Stimulated activated CD8-positive, alpha-beta memory T cell treated with anti-CD3 and anti-CD28 coated beads, Interleukin-7, amount 100 ng/mL, for 1 hour (primary cell): ENCODE measurements at places on chromosomes 6 and 20.

DNA sequence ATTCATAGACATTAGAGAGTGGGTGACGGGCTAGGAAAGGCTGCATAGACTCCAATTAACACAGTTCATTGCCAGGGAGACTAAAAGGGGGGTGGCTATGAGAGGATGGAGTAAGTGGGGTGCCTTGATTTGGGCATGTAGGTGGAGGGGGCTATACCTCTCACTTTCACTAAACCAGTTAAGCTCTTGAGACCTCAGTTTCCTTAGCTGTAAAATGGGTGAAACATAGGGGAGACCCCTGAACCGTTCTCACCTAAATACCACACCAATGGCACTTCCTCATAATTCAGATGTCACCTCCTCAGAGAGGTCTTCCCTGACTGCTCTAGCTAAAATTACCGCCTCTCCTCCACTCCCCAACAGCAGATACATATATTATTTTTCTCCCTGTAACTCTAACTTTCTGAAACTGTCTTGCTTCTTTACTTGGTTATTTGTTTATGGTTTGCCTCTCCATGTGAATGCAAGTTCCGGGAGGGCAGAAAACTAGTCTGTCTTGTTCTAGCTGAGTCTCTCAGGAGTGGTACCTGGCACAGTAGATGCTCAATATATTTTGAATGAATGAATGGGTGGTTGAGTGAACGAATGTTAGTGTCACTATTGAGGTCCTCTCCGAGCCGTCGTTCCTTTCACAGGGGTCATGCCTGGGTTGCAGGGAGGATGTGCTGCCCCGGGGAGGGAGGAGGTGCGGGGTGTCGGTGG lies 615 bp upstream of the EYA2 start:
- no peak for DNase-seq

GRCh38 chr20:58389968-58390658 lies 1.1 kb downstream of the VAPB start:
- DNase-seq, result no peak

DNA sequence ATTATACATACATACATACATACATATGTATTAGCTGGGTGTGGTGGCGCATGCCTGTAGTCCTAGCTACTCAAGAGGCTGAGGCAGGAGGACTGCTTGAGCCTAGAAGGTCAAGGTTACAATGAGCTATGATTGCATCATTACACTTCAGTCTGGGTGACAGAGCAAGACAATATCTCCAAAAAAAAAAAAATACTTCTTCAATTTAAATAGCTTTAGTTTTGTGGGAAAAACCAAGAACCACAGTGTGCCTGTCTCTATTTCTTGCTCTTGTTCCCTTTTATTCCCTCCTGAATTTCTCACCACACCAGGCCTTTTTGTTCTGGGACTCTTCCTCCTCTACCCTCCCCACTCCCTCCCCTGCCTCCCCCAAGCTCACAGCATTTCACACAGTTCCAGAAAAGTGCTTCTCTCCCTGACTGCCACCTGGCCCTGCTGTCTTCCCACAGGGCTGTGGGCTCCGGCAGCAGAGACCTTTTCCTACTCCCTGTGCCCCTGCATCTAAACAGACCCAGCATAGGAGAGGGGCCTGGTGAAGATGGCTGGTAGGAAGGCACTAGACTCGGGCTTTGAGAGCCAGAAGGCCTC lies 1.3 kb downstream of the C20orf203 start:
- DNase-seq, result no peak

DNA sequence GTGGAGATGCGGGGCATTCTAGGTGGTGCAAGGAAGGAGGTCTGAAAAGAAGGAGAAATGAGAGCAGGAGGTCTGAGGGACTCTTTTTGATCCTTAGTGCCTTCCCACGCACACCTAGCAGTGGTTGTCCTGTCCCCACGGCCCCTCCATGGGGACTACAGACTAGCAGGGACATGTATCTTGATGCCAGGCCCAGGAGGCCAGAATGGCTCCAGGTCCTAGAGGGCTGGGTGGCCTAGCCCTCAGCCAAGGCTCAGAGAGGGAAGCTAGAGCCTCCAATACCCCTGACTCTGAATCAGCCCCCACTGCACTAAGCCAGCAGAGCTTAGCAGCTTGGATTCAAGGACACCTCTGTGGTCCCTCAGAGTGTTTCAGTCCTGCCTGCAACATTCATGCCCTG lies 16.7 kb upstream of the BLCAP start:
- DNase-seq, result no peak

DNA sequence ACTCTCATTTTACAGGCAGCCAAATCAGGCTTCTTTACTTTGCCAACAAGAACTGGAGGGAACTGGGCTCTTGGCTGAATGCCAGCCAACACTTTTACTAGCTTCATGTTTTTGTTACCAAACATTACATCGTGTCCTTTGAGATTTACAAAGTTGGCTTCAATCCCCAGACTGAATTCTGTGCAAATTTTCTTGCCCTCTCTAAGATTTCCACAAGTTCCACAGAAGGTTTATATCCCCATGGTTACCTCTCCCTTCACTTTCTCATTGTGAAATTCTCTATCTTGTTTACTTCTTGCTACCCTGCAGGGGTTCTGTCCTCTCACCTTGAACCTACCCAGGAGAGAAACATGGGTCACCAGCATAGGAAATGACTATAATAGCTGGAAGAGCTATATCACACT lies 37.6 kb upstream of the PLCB1 start:
- DNase-seq, result no peak

DNA sequence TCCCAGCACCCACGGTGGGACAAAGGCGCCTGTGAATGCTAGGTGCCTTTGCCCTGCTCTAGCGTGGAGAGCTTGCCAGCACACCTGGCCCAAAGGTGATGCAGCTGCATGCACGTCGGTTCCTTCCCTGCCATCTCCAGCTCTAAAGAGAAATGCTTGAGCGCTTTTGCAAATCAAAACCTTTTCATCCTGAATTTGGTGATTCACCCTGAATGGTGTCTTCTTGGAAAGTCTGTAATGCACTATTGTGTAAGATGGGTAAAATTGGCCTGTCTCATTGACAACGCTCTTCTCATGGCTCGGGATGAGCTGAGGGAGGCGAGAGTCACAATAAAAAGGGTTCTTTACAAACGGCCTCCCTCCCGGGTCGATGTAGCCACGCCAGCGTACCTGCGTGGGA lies 103.1 kb upstream of the ID4 start:
- DNase-seq, result no peak

GRCh38 chr6:166625356-166625755 lies 1.7 kb downstream of the RPS6KA2 start:
- DNase-seq, result no peak

DNA sequence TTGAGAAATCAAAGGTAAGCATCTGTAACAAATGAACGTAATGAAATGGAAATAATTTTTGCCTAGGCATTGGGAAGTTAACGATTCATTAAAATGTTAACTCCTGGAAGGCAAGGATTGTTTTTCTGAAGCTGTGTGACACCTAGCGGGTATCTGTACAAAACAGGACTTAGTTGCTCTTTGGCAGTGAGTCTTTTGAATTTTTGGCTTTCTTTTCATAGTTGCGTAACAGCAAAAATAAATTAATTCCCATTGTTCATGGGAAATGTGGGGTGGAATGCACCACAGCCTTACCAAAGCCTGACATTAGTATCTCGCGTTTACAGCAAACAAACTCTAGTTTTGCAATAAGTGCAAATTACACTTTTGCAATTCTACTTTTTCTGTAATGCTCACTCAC lies 92.7 kb upstream of the DTNBP1 start:
- DNase-seq, result no peak
